ENCODE measurements at places on chromosomes 1 and 21.

DNA sequence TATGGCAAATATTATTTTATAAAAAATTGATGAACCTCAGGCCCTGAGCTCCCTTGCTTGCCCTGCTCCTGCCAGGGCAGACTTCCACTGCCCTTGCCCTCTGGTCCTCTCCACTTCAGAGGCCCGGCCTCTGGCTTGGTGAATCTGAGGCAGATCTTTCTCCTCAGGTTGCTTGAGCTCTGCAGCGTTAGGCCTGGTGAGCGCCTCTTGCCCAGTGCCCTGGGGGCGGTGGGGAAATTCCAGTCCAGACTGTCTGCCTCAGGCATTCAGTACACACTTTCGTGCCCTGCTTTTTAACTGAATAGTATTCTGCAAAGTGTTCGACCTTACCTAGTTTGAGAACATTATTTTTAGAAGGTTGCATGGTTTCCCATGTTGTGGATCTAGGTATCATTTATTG lies 98.2 kb downstream of the PCBP3 start:
- DNase-seq, result no peak

GRCh38 chr1:87588495-87588894 lies 259.8 kb downstream of the LMO4 start:
- DNase-seq, result no peak

- DNase-seq, result no peak
Observed at GRCh38 chr1:54988975-54989374, 8.5 kb downstream of the TMEM61 start.

DNA sequence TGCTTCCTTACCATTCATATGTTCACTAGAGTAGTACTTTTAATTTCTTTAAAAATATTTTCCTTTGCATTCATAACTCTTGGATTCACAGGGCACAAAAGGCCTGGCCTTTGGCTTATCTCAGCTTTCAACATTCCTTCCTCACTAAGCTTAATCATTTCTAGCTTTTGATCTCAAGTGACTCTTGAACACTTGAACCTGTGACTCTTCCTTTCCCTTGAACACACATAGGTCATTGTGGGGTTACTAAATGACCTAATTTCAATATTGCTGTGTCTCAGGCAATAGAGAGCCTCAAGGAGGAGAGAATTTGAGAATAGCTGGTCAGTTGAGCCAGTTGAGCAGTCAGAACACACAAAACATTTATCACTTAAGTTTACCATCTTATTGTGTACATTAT lies 49.9 kb downstream of the COL11A1 start:
- no peak for DNase-seq

- DNase-seq, result no peak
Observed at GRCh38 chr1:186518822-186519381, 58.0 kb upstream of the PDC start.

DNA sequence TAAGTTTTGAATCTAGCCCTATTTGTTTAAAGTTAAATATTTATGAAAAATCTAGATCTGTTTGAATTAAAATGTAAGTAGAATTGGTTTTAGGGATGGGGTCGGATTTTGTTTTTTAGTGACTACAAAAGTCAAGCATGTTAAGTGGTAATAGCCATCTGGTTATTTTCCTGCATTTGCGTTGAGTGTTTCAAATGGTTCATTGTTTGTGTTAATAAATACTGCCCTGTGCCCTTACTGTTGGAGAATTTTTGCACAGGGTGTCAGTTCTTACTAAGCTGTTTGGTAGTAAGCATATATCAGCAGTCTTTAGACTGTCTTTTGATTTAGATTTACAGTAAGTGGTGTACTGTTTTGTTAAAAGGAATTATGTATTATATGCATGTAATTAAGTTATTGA lies 46.1 kb upstream of the TARS2 start:
- DNase-seq, result no peak

DNA sequence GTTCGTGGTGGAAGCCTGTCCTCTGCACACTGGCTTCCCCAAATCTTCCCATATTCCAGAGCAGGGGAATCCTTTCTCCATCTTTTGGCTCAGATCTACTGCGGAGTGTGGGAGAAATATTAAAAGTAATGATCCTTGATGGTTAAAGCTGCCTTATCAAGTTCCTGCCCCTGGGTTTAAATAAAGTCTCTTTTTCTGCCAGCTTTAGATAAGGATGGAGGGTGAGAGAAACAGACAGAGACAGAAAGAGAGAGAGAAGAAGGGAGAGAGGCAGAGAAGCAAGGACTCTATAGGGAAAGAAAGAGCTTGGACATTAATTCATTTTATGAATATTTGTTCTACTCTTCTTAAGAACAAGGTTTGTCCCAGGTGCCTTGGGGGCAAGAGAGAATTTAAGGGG lies 98.0 kb downstream of the KCNJ15 start:
- DNase-seq, result no peak

DNA sequence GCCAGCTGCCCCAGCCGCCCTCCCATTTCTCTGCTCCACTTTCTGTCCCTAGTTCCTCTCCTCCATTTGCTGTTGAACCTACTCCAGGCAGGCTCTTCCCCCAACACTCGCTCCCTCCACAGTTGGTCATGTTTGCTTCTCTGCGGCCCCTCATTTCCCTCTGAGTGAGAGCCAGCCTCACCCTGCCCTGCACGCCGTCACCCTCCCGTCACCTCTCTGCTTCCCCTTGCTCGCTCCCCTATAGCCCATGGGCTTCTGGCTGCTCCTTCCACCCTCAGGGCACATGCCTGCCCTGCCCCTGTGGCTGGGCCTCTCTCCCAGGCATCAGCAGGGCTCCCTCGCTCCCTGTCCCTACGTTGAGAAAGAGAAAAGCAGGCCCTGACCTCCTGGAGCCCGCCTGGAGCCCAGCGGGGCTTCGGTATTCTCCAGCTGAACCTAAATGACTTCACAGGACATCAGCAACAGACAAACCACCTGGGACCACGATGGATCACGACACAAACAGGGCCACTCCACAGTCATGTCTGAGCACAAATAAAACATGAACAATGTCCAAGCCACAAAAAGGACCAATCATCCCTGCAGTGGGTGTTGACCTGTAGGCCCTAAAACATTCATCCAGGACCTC lies 13.3 kb upstream of the THEMIS2 start:
- DNase-seq, result no peak

- DNase-seq, result no peak
Observed at GRCh38 chr1:152313970-152314369, 11.1 kb downstream of the FLG start.

DNA sequence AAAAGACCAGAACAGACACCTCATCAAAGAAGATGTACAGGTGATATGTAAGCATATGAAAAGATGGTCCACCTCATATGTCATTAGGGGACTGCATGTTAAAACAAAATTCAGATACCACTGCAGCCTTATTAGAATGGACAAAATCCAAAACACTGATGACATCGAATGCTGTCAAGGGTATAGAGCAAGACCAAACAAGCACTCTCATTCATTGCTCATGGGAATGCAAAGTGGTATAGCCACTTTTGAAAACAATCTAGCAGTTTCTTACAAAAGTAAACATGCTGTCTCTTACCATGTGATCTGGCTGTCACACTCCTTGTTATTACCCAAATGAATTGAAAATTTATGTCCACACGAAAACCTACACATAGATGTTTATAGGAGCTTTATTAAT lies 426.6 kb upstream of the ESRRG start:
- no peak for DNase-seq

DNA sequence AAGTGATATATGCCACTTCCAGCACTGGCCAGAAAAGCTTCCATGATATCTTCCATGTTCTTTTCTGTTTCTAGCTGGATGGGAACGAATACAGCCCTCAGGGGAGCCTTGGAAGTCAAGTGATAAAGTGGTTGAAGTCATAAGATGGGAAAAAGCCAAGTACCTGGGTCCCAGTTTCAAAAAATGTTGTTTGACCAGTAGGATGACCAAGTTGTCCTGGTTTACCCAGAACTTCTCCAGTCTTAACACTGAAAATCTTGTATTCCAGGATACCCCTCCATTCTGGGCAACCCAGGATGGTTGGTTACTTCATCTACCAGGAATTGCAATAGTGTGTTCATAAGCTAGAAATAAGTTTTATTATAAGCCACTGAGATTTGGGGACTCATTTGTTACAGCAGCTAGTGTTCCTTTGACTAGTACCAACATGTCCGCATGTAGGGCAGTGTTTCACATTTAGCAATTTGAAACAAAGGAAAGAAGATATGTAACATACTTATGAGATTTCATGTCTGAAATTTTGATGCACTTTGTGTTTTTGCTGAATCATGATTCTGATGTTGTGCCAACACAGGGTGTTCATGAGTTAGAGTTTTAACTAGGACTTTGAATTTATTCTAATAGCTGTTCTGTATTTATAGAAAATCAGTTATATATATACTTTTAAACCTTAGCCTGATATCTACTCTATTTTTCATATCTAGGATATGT lies 139.9 kb downstream of the TPR start:
- no peak for DNase-seq

DNA sequence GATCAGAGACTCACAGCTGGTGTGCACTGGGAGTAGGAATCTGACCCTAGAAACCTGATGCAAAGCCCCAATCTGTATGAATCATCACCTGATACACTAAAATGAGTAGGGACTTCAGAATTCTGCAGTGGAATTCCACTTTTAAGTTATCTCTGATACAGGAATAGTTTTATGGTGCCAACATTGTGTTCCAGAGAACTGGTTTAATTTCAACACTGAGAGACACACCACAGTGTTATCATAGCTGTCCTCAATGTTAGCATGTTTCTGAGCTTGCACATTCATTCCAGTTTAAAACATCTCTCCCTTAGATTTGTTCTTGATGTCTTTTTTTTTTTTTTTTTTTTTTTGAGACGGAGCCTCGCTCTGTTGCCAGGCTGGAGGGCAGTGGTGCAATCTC lies 7.1 kb downstream of the UTS2 start:
- DNase-seq, result no peak

DNA sequence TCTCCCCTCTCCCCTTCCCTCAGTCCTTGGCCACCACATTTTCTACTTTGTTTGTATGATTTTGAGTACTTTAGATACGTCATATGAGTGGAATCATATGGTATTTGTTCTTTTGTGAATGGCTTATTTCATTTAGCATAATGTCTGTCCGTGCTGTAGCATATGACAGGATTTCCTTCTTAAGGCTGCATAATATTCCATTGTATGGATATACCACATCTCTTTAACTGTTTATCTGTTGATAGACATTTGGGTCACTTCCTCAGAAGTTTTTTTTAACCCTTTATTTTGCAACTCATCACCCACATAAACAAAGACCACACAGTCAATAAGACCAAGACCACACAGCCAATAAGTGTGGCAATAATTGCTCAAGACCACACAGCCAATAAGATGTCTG lies 24.9 kb downstream of the FAM163A start:
- no peak for DNase-seq
